Muscle of arm (tissue), 14 donors: ENCODE measurements at places on chromosomes 6 and 20. TPM values are rescaled to one million over a fixed set of nuclear protein-coding genes. Genes with fewer than 3 reads are reported as not detected.
A peak's percentile ranks its signal among the peaks of the same experiment; 100 is the strongest.

DNA sequence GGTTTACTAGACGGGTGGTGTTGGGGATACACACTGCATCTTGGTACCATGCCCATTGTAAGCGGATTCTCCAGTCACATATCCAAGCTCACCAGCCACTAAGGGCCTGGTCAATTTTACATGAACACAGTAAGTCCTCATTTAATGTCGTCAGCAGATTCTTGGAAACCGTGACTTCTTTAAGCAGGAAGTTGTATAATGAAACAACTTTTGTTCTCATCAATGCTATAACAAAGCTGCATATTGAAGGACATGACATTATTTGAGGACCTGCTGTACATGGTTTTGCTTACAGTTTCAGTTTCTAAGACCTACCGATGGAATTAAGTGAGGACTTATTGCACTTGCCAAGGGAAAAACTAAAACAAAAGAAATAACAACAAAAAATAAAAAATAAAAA is 295.6 kb downstream of the SYNE1 start:
- no peak for DNase-seq

DNA sequence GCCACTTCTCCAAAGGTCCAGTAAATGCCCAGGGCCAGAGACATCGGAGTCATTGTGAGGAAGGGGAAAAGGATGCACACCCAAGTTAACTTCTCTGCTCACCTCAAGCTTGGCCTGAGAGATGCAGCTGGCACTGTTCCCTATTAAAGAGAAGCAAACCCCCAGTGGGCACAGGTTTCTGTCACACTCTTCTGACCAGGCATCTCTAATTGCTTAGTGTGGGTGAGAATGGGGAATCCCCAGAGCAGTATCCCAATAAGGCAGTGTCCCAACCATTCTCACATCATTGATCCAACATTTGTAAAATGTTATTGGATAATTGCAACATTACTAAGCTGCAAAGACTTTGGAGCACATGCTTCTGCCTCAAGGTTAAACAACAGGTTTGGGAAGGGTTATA is 232.3 kb downstream of the ADGRG6 start:
- no peak for DNase-seq

- DNase-seq, result no peak
These were observed 30.2 kb upstream of the TBC1D7 start for GRCh38 chr6:13358511-13358910.

DNA sequence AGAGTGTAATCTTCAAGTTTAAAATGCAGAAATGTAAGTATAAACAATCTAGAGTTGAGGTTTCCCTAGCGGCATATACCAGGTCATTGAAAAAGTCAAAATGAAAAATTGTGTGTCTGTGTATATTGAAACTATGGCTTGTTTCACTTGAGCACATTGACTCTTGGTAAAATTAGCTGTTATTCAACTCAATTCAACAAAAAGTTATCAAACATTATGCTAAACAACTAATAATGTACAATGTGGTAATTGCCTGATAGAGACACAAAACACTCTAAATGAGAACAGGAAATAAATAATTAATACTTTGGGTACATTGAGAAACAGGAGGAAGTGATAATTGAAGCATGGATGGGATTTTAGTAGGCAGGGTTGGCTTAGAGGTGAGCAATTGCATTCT is 444.8 kb downstream of the CDKAL1 start:
- no peak for DNase-seq

GRCh38 chr6:1436334-1437306 is 47.2 kb downstream of the FOXF2 start:
- DNase-seq, result peak; percentile 83

- DNase-seq, result no peak
These were observed 1.6 kb downstream of the SLC22A7 start for GRCh38 chr6:43299338-43300293.

DNA sequence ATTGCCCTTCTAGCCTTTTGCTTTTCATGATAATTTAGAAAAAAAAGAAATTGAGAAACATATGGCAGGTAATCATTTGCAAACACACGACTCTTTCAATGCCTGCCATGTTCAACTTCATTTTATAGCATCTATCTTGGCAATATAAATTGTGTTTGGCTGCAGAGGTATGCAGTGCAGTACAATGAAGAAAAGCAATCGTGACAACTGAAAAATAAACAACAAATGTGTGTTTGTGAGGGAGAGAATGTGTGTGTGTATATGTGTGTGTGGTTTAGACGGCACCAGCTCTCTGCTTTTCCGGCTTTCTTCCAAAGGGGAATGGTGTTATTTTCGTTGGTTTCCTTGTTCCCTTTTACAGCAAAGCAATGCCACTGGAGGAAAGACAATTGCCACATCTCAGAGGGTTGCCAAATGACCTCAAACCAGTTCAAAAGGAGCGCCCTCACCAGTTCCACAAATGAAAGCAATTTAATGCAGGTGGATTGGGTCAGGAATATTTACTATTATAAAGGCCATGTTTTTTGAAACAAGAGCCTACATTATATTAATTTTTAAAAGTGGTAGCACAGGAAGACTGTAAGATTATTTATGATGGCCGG is 587.2 kb downstream of the PRKN start:
- no peak for DNase-seq

- DNase-seq, result no peak
These were observed 19.8 kb downstream of the CRISP2 start for GRCh38 chr6:49693512-49693911.

DNA sequence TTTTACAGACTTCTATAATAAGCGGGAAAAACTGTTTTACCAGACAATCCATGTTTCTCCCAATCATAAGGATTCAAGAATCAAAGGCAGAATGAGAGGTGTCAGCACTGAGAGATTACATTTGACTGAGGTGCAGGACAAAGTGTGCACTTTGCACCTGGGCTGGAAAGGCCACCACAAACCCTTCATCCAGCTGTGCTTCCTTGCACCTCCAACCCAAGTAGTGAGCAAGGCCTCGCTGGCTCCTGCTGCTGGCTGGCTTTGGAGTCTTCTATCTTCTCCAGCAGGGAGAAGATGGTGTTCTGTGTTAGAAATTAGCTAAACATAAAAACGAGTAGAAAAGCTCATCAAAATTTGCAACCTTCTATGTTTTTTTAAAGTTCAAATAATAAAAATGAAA is 77.7 kb downstream of the CHD6 start:
- no peak for DNase-seq

DNA sequence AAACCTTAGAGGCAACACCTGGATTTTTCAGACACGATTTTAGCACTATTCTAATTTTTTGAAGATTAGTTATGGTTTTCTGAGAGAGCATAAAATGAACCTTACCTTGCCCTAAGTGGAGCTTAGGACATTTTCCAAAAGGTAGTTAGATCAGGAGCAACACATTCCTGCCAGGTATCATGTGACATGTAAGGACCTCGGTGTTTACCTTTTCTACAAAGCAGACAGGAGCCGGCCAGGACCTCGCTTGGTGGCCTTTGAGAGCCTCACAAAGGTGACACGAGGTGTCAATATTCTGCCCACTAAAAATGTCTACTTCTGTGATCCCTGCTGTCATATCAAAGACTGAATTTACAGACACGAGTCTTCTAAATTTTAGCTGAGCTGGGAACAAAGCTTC is 174.9 kb downstream of the SMOC2 start:
- DNase-seq, result no peak

- DNase-seq, result no peak
These were observed 361.1 kb downstream of the FARS2 start for GRCh38 chr6:5622276-5623005.

GRCh38 chr6:142846459-142846831 is 98.5 kb downstream of the HIVEP2 start:
- no peak for DNase-seq

DNA sequence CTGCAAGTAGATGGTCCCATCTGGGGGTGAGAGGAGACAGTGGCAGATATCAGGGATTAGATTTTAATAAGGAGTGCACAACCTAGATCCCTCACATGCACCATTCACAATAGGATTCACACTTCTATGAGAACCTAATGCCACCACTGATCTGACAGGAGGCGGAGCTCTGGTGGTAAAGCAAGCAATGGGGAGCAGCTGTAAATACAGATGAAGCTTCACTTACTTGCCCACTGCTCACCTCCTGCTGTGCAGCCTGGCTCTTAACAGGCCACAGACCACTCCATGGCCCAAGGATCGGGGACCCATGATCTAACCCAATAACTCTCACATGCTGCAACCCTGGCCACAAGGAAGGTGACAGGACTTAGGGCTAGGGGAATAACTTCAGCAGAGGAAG is 75.4 kb downstream of the ZNF133 start:
- no peak for DNase-seq

DNA sequence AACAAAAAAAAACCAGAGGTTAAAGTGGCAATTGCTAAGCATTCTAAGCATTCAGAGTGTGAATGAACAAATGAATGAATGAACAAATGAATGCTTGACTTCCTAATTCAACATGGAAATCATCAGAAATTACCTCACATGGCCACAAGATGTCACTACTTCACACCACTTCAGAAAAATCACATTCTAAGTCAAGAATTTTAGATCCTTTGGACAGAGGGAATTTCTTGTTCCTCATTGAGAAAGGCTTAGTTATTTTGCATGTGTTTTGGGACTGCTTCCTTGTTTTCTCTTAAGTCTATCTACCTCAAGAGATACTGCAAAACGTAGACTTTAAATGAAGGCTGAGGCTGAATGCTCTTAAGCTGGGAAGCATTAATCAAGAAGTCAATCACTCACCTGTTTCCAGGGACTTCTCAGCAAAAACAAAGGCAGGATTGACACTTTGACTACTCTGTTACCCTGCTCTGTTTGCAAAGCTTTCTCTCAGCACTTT is 120.2 kb downstream of the MBOAT1 start:
- DNase-seq, result peak; percentile 50

GRCh38 chr20:50053362-50054230 is 59.4 kb downstream of the UBE2V1 start:
- DNase-seq, result no peak

DNA sequence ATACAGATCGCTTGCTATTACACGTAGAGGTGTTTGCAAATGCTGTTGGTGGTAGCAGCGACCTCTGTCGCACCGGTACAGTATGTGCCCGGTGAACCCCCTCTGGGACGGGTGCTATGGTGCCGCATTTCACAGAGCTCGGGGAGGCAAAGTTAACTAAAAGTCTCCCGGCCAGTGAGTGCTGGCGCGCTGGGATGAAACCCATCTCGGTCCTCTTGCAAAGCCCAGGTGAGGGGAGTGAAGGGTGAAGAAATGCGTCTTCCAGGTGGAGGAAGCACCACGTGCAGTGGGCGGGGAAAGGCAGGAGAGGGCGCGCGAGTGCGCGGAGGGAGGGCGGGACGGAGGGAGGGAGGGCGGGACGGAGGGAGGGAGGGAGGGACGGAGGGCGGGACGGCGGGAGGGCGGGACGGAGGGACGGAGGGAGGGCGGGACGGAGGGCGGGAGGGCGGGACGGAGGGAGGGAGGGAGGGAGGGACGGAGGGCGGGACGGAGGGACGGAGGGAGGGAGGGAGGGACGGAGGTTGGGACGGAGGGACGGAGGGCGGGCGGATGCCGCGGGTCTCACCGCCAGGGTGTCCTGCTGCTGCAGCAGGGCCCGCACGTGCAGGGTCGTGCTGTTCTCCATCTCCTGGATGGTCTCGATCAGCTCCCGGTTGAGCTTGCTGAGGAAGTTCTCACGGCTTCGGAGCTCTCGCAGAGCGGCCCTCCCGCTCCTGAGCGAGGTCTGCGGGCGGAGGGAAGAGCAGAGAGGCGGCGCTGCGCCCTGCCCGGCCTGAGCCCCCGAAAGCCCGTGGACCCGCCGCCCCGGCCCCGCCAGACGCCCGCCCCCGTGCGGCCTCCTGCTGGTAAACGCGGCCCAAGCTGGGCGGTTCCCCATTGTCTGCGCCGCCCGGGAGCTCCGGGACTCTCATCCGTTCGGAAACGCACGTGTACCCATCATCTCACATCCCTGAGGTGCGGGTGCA is 11.7 kb downstream of the C20orf96 start:
- peak; percentile 75 for DNase-seq

DNA sequence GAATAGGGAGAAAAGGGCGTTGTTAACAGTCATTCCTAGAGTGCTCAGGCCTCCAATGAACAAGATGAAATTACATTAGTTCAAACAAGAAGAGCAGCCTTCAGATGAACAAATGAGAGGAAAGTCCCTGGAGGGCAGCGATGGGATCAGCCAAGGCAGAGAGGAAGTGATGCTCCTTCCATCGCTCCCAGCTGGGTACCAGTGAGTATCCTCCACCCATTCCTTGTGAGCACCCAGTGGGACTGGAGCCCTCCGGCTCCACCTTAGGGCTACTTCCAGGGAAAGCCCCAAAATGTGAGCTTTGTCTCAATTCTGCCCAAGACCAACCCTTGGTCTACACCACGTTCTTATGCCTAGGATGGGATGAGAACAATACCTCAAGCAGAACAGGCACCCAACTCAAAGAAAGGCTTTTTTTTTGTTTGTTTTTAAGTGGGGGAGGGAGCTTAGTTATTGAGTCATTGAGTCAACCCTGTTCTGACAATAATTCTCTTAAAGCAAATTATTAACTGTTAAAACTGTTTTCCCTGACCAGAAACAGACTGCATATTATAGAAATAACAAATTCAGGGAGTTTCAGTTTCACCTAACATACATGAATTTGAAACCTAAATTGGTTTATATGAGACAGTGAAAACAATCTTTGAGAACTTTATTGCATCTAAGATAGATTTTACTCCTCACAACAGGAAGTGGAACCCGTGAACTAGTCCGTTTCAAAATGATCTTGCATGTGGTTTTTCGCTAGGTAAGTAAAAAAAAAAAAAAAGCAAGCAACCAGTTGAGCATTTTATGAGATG is 106.9 kb downstream of the IPCEF1 start:
- no peak for DNase-seq

DNA sequence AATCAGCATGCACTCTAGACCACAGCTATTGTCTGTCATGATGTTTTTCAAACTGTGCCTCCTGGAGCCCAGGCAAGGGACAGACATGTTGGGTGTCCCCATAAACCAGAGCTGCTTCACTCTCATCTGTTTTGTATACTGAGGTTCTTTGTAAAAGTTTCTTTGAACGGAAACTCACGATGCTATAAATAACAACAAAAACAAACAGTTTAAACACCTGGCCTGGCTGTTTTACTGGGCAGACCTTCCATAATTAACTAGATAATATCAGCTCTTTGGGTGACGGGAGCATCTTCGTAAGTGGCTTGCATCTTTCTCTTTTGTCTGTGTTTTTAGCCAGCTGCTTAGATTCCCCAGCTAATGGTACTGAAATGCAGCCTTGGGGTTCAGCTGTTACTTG is 190.3 kb downstream of the ZDHHC14 start:
- no peak for DNase-seq

- no peak for DNase-seq
These were observed 58.2 kb upstream of the QKI start for GRCh38 chr6:163356324-163356723.

- no peak for DNase-seq
These were observed 20.0 kb downstream of the PNLDC1 start for GRCh38 chr6:159819932-159820640.

DLL1 gene
- 18.0 TPM for polyA plus RNA-seq

WFDC2 gene
- polyA plus RNA-seq, result 4.2 TPM

B3GAT2 gene
- 1.4 TPM for polyA plus RNA-seq

NFKBIE gene
- polyA plus RNA-seq, result 3.1 TPM

LTA gene
- 0.35 TPM for polyA plus RNA-seq
